Stimulated activated CD8-positive, alpha-beta memory T cell treated with anti-CD3 and anti-CD28 coated beads, Interleukin-15, amount 100 ng/mL, for 48 hours (primary cell): ENCODE measurements at places on chromosomes 5 and 9.

DNA sequence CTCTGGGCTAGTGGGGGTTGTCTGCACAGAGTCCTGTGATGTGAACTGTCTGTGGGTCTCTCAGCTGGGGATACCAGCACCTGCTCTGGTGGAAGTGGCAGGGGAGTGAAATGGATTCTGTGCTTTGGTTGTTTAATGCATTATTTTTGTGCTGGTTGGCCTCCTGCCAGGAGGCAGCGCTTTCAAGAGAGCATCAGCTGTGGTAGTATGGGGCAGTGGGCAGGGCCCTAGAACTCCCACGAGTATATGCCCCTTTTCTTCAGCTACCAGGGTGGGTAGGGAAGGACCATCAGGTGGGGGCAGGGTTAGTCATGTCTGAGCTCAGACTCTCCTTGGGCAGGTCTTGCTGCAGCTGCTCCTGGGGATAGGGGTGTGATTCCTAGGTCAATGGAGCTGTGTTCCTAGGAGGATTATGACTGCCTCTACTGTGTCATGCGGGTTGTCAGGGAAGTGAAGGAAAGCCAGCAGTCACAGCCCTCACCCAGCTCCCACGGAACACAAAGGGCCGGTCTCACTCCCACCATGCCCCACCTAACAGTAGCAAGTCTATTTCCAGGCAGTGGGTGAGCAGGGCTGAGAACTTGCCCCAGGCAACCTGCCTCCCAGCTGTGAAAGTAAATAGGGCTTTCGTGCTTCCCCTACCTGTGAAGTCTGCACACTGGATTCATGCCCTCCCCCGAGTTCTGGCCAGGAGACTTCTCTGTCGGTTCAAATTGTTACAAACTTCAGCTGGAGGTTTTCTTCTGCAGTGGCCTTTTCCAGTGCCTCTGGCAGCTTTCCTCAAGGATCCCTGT is 25.7 kb upstream of the FAM81B start:
- DNase-seq = no peak

GRCh38 chr5:16625096-16625495 is 8.3 kb upstream of the RETREG1 start:
- no peak for DNase-seq

DNA sequence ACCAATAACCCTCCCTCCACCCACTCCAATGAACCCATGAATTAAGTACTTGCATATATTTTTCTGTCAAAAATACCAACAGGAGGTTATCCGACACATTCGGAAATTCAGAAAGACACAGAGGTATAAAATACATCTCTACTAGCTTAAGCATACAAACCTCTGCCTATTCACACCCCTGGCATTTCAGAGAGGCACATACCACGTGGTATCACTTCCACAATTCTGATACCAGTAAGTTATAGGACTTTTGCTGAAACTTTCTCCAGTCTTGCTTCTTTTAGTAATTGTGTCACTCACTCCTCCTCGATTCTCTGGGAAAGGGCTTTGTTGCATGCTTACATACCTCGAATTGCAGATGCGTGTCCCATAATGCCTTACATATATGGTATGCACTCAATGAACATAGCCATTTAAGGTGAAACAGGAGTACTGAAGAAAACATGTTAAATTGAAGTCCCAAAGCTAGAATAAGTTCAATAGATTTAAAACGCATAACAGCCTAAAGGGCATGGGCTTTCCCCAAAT is 58.1 kb downstream of the TLE1 start:
- DNase-seq = no peak

DNA sequence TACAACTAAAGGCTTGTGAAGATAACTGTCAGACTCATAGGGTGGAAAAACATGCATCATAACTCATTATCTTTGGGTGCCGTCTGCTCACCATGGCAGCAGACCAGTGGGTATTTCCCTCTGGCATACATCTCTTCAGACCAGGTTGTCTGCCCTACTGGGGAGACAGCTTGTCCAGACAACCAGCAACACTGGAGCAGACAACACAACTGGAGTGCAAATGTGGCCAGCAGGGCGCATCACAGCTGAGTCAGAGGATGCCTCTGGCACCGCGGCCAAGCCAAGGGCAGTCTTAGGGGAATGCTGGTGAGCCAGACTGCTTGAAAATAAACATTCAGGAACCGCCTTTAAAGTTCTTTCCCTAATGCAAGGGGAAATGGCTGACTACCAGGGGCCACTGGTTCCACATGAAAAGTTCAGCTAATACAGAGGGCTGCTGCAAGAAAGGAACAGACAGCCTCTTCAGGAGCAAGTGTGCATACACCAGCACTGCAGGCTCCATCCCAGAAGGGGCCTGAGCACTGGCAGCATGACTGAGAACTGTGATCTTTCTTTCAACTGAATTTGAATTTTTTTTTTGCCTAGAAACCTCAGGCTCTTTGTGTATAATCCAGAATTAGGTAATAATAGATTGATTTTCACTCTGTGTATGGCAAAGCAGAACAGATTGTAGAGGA is 77.3 kb downstream of the MAMDC2 start:
- no peak for DNase-seq

GRCh38 chr5:96809921-96810320 is 2.2 kb upstream of the ERAP1 start:
- DNase-seq = no peak

GRCh38 chr9:126276056-126276728 is 50.4 kb upstream of the MVB12B start:
- no peak for DNase-seq

- no peak for DNase-seq
Measured at GRCh38 chr9:114155995-114156656, 789 bp downstream of the COL27A1 start.

- no peak for DNase-seq
Measured at GRCh38 chr9:98943682-98944056, at the start of gene COL15A1. TSS of gene COL15A1 (plus strand) at chr9:98943907. CDS start at chr9:98944062, 155 bp downstream.

- no peak for DNase-seq
Measured at GRCh38 chr9:89358985-89359384, 40.7 kb downstream of the SECISBP2 start.

DNA sequence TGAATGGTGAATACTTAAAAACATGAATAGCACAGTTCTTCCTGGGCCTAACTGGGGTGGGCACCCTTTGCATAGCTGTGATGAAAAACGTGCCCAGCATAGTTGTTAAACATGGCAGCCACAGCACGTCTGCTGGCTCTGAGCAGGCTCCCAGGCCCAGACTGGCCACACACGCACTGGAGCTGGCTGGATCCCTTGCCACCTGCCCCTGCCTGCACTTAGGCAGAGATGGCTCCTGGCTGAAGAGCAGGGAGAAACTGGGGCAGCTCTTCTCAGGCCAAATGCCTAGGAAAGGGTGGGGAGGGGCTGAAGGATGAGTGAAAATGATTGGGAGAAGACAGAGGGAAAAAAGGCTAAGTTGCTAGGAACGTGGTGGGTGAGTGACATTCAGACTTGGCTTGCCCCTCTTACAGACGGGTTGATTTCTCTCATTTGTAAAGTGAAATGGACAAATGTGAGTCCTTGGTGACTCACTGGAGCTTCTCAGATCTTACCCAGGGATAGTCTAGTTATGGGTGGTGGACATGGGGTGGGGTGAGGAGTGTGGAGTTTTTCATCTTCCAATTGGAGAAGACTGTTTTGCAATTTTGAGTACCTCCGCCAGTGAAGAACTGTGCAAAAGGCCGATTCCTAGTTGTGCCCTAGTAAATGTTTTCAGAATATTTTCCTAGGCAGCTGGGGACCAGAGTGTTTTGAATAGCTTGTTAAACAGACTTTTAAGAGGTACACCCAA is 42.4 kb downstream of the TRIO start:
- DNase-seq = no peak

- no peak for DNase-seq
Measured at GRCh38 chr9:13429301-13430190, 150.1 kb upstream of the MPDZ start.

DNA sequence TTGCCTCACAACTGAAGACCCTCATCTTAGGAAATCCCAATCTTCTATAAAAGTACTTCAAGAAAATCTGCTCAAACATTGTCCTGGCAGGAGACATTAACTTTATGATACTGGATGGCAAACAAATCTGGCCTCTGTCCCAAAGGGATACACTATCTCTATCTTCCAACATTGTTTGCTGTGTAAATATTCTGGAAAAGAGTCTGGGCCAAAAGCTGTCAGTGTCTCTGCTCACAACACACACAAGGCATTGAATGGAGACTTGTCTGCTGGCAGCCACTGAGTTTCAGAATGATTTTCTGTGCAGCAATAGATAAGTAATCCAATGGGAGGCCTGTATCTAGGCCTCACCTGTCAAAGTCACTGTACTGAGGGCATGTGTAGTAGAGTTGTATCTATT is 471.1 kb downstream of the DMAC1 start:
- DNase-seq = no peak

DNA sequence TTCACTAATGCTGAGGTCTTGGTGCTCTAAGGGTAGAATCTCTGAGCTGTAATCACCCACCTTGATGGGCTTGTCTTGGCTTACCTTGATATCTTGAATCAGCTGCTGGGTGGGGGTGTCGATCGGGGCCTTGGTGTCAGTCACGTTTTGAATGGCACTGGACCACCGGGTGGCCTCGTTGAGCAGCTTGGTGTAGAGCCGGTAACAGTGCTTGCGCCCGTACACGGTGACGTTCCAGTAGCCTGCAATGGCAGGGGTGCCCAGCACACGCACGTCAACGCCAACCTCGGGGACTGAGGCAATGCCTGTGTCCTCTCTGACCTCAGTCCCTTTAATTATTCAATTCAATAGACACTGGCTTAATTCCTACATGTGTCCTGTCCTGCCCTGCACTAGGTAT is 63.1 kb upstream of the RETREG1 start:
- no peak for DNase-seq

DNA sequence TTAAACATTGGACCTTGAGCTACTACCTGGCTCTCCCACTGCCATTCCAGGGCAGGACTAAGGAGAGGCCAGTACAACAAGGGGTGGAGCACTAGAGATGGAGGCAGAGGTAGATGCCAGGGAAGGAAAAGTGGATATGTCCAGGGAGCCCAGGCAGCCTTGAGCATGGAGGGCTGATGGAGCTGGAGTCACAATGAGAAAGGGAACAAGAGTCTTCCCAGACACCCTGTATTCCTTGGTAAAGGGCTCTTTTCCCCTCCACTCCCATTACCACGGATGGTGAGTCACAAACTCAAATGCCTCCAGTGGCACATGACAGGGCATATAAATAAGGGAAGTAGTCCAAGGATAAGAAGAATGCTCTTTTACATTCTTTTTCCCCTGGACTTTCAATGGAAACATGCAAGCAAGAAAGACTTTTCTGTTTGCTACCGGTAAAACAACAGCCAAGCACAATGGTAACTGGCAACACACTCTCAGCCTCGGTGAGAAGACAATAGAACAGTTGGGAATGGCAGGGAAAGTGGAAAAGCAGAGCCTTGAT is 16.7 kb downstream of the ERAP1 start:
- DNase-seq = no peak

GRCh38 chr9:95458666-95459065 is 58.1 kb downstream of the PTCH1 start:
- DNase-seq = no peak

- no peak for DNase-seq
Measured at GRCh38 chr5:43215073-43215631, 23.1 kb downstream of the NIM1K start.

DNA sequence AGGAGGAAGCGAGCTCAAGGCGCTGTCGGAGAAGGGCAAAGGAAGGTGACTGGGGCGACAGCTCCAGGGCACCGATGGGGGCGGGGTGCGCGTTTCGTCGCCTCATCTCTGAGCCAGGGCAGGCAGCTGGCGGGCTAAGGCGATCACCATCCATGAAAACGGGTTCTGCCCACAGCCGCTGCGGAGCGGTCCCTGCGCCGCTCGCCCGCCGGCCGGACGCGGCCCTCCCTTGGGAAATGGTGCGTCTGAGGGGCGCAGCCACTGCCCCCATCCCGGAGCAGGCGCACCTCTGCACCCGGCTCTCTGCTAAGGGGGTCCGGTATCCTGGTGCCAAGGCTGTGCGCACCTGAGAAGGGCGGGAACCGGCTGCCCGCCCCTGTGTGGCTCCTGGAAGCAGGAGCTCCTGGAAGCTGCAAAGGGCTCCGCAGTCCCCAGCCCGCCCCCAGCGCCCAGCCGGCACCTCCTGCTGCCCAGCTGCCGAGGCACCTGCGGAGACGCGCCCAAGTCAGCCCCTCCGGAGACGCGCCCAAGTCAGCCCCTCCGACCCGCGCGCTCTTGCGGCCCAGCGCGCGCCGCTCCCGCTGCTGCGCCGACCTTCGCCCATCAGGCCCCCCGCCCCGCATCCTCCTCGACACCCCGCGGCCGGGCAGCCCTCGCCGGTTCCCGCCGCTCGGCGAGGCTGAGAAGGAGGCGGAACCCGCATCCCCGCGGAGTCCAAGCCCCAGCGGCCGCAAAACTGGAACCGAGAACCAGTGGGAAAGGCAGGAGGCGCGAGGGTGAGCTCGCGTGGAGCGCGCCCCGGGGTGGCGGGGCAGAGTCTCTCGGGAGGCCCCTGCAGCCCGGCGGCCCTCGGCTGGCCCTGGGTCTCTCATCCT is 757 bp downstream of the ANKRD34B start:
- DNase-seq = no peak

DNA sequence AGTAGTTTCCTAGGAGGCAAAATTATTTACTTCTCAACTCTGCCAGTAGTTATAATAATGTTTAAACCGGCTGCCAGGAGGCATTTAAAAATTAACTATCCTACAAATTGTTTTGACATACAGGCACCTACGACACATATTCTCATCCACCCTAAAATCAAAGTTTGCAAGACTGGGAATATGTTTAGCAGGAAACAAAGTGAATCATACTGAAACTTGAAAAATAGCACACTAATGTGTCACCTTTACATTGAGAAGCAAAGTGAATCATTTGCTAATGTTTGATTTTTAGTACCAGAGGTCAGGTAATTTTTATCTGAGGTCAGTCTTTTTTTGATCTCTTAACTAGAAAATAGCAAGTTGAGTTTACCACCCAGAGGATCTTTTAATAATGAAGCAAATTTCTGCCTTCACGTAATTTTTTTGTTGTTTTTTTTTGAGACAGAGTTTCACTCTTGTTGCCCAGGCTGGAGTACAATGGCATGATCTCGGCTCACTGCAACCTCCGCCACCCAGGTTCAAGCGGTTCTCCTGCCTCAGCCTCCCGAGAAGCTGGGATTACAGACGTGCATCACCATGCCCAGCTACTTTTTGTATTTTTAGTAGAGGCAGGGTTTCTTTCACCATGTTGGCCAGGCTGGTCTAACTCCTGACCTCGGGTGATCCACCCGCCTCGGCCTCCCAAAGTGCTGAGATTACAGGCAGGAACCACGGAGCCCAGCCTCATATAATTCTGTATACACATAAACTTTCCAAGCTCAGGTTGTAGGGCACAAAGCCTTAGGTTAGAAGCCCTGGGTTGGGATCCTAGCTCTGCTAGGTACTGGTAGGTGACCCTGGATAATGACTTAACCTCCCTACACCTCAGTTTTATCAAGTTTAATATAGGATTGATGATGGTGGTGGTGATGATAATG is 124.3 kb downstream of the UGCG start:
- DNase-seq = no peak

- peak; percentile 41 for DNase-seq
Measured at GRCh38 chr5:151115272-151115905, 34.6 kb upstream of the TNIP1 start.

- DNase-seq = no peak
Measured at GRCh38 chr5:56467176-56467717, 234.1 kb upstream of the ANKRD55 start.

DNA sequence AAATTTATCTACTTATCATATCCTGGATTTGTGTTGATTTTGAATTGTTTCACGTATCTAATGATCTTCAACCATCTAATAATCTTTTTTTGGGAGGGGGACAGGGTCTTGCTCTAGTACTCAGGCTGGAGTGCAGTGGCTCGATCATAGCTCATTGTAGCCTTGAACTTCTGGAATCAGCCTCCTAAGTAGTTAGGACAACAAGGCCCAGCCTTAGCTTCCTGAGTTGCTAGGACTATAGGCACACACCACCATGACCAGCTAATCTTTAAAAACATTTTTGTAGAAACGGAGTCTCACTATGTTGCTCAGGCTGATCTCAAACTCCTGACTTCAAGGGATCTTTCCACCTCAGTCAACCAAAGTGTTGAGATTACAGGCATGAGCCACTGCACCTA is 34.6 kb downstream of the MRPS27 start:
- DNase-seq = no peak
